ENCODE measurements at places on chromosomes 2 and 18. TPM values are rescaled to one million over a fixed set of nuclear protein-coding genes. Genes with fewer than 3 reads are reported as not detected.

DNA sequence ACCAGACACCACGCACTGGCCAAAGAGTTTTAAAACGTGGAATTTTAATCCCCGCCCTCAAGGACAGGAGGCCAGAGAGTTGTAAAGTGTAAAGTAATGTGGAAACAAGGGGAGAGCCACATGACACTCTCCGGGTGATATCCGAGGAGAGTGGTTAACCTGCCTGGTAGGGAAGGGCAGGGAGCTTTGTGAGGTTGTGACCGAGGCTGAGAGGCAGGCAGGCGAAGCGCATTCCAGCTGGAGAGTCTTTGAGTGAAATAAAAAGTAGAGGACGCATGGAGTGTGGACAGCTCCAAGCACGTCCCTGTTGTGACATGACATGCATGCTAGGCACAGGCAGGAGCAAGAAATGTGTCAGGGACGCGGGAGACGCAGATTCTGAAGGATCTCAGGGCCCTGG is 539.5 kb downstream of the RNF144A start:
- H3K4me1 ChIP-seq, result peaks cover 38% of the 10 kb centered on the region
- H3K36me3 ChIP-seq, result no peaks in the 10 kb centered on the region
- DNase-seq, result no peak
- H3K4me3 ChIP-seq, result no peak overlapping the region
- no peaks in the 10 kb centered on the region for H3K27me3 ChIP-seq

- H3K27ac ChIP-seq, result no peak overlapping the region
- no peaks in the 10 kb centered on the region for H3K36me3 ChIP-seq
- H3K27me3 ChIP-seq, result no peaks in the 10 kb centered on the region
- peaks cover 14% of the 10 kb centered on the region for H3K4me1 ChIP-seq
These were observed 27.0 kb downstream of the FHL2 start for GRCh38 chr2:105371810-105372209.

- H3K27me3 ChIP-seq, result no peaks in the 10 kb centered on the region
- DNase-seq, result no peak
- H3K27ac ChIP-seq, result no peak overlapping the region
- no peaks in the 10 kb centered on the region for H3K4me1 ChIP-seq
- no peak overlapping the region for H3K4me3 ChIP-seq
These were observed 40.5 kb downstream of the IRS1 start for GRCh38 chr2:226758921-226759640.

GRCh38 chr18:12885500-12885899 is 1.5 kb upstream of the PTPN2 start:
- DNase-seq, result no peak
- no peak overlapping the region for H3K4me3 ChIP-seq
- H3K4me1 ChIP-seq, result peaks cover 34% of the 10 kb centered on the region
- H3K36me3 ChIP-seq, result no peaks in the 10 kb centered on the region

- DNase-seq, result no peak
- H3K4me1 ChIP-seq, result no peaks in the 10 kb centered on the region
- no peaks in the 10 kb centered on the region for H3K36me3 ChIP-seq
- no peak overlapping the region for H3K27ac ChIP-seq
- H3K4me3 ChIP-seq, result no peak overlapping the region
- no peaks in the 10 kb centered on the region for H3K27me3 ChIP-seq
These were observed 106.4 kb downstream of the KCNH7 start for GRCh38 chr2:162731917-162732804.

- no peaks in the 10 kb centered on the region for H3K27me3 ChIP-seq
- H3K4me3 ChIP-seq, result no peak overlapping the region
- peaks cover 14% of the 10 kb centered on the region for H3K4me1 ChIP-seq
- no peak overlapping the region for H3K27ac ChIP-seq
These were observed 42.9 kb upstream of the CABYR start for GRCh38 chr18:24095976-24096375.

- H3K4me3 ChIP-seq, result no peak overlapping the region
- H3K27me3 ChIP-seq, result no peaks in the 10 kb centered on the region
- H3K27ac ChIP-seq, result no peak overlapping the region
- no peaks in the 10 kb centered on the region for H3K4me1 ChIP-seq
- H3K36me3 ChIP-seq, result no peaks in the 10 kb centered on the region
These were observed 109.1 kb downstream of the SMAD2 start for GRCh38 chr18:47821314-47821713.

DNA sequence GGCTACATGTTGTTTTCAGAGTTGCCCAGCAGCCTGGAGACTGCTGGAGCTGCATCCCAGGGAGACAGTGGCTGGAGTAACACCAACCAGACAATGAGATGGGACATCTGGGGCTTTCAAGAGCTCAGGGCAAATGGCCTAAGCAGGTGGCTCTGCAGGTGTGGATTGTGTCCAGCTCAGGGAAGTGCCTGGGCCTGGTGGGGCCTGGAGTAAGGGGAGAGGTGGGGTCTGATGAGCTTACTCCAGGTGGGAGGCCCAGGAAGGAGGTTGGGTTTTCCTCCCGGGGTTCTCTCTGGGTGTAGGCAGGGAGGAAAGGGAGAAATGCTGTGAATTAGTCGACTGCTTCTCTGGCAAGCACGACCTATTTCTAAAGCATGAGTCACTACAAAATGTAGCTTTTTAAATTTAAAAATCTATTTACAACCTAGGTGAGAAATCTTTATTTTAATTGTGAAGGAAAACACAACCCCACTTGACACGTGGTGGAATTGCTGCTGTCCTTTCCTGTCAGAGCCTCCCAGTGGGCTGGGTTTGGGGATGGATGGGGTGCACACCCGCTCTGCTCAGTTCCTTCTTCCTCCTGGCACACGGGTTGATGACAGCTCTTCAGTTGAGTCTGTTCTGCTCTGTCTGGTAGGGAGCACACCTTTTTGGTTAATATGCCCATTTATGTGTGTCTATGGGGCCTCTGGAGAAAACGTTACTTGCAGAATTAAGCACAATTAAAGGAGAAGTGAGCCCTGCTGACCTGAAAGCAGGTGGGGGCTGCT is 81.6 kb downstream of the SH3RF3 start:
- no peak for DNase-seq
- H3K36me3 ChIP-seq, result no peaks in the 10 kb centered on the region
- H3K4me1 ChIP-seq, result peaks cover 31% of the 10 kb centered on the region

DNA sequence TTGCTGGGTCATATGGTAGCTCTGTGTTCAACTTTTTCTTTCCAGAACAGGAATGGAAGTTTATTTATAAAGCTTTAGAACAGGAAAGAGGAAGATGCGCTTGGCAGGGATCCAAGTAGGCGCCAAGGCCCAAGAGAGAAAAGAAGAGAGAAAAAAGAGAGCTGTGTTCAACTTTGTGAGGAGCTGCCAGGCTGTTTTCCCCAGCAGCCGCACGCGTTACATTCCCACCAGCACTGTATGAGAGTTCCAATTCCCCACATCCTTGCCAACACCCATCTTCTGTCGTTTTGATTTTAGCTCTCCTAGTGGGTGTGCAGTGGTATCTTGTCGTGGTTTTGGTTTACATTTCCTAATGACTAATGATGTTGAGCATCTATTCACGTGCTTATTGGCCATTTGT is 51.4 kb downstream of the KCNF1 start:
- H3K4me3 ChIP-seq, result no peak overlapping the region
- H3K4me1 ChIP-seq, result no peaks in the 10 kb centered on the region
- H3K27me3 ChIP-seq, result no peaks in the 10 kb centered on the region
- H3K36me3 ChIP-seq, result no peaks in the 10 kb centered on the region

Gene MROH2A
- not detected for total RNA-seq

Gene RPL37A
- 3,637 TPM for total RNA-seq

All from CD8-positive, alpha-beta memory T cell (primary cell).